ENCODE measurements at places on chromosomes 4 and X.

GRCh38 chr4:26323821-26324220 lies 3.0 kb downstream of the RBPJ start:
- no peak for DNase-seq

DNA sequence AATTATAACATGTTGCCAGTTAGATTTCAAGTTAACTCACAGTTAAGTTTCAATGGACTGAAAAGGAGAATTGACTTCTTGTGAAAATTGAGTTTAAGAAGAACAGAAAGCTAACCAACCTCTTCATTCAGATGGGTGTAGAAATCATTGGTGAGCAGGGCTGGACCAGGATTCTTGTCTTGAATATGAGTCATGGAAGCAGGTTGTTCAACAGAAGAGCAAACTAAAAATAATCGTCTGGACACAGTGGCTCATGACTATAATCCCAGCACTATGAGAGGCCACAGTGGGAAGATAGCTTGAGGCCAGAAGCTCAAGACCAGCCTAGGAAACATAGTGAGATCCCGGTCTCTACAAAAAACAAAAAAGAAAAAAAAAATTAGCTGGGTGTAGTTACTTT lies 98.2 kb downstream of the ARSJ start:
- DNase-seq, result no peak

- DNase-seq, result no peak
These were observed 22.6 kb upstream of the IGFBP7 start for GRCh38 chr4:57132743-57133137.

GRCh38 chr4:14321723-14322122 lies 680.6 kb upstream of the CPEB2 start:
- DNase-seq, result no peak

DNA sequence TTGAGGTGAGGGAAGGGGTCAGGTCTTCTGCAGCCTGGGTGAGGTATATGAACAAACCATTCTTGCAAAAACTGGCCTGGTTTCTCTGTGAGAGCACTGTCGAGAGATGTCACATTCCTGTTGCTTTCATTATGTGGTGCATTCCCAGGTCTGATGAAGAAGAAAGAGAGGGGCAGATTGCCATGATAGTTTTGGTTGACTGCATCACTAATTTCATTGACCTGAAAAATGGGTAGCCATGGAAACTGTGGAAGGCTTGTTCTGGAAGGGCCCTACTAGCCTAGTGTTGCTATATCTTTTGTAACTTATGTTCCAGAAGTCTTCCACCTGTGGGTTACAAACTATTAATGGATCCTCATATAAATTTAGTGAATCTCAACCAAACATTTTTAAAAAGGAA lies 32.9 kb upstream of the CYBB start:
- DNase-seq, result no peak

GRCh38 chr4:1515156-1515555 lies 108.9 kb upstream of the NKX1-1 start:
- DNase-seq, result no peak

GRCh38 chrX:6292599-6292998 lies 63.9 kb upstream of the NLGN4X start:
- no peak for DNase-seq

DNA sequence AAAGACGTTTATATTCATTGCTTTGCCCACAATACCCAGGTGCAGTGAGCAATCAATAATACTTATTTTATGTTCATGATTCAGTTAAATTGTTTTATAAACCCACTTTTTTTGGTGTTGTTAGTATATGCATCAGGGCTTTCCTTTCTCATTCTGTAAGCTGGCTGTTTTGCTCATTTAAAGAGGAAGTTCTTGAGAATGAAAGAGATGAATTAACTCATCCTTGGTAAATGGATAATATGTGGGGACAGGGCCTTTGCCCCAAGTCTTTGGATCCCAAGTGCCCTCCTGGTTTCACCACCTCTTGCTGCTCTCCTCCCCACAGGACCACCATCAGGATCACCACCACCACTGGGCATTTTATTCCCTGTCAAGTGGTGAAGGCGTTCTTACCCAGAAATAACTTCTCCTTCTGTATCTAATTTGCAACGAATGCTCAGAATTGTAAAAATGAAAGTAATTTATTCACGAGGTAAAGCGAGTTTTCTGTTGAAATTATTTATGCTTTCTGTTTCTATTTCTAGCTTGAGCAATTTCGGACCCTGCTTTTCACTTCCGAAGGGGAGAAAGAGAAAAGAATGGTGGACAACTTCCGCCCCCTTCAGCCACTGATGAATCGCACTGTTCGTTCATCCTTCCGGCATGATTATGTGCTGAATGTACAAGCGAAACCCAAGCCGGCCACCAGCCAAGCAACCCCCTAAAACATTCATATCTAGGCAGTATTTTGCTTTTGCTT lies 8.2 kb upstream of the ZRSR2 start:
- DNase-seq, result no peak

- no peak for DNase-seq
These were observed 791.3 kb downstream of the RAB28 start for GRCh38 chr4:12692815-12693214.

GRCh38 chrX:133434197-133434820 lies 19.0 kb upstream of the GPC4 start:
- DNase-seq, result no peak

DNA sequence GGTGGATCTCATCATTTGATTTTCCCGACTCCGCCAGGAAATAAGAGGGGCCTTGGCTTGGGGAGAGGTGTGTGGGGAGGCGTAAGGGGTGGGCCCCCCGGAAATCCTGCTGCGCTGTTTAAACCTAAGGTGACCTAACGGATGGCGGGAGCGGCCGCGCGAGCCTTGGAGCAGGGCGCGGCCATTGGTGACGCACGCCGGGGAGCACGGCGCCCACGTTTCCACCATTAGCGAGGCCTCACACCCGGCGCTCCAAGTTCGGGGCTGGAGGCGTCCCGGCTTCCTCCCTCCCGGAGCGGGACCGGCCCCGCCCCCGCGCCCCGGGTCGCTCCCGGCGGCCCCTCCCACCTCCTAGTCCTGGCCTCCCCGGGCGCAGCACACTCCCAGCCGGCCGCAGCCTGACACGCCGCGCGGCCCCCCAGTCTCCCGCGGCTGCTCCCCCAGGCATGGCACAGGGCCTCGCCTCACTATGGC lies at the start of gene SMS:
Gene SMS (plus strand): TSS at position 354 of the 474 bp plus-strand sequence. CDS start 116 bp downstream, at position 470.
- DNase-seq, result no peak
